ENCODE measurements at places on chromosomes 1 and 21.

DNA sequence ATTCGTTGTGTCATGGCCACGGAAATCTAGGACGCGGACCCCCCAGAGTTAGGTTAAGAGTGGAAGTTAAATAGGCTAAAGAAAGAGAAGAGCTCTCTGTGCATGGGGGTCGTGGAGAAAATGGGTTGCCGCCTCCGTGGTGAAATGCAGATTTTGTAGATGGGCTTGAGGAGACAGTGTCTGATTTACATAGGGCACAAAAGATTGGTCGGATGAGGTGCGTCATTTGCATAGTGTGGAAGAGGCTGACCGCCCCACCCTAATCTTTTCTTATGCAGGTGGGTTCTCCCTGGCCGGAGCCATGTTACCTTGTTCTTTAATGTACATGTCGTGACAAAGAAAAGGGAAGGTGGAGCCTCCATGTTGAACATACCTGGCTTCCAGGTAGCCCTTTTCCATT lies 14.3 kb upstream of the SLC5A9 start:
- no peak for DNase-seq

- DNase-seq: peak; percentile 34
Observed at GRCh38 chr1:24926563-24927249, 3.4 kb downstream of the RUNX3 start.

- no peak for DNase-seq
Observed at GRCh38 chr1:224438989-224439388, 4.4 kb upstream of the WDR26 start.

- no peak for DNase-seq
Observed at GRCh38 chr1:54926970-54927369, 40.0 kb upstream of the DHCR24 start.

DNA sequence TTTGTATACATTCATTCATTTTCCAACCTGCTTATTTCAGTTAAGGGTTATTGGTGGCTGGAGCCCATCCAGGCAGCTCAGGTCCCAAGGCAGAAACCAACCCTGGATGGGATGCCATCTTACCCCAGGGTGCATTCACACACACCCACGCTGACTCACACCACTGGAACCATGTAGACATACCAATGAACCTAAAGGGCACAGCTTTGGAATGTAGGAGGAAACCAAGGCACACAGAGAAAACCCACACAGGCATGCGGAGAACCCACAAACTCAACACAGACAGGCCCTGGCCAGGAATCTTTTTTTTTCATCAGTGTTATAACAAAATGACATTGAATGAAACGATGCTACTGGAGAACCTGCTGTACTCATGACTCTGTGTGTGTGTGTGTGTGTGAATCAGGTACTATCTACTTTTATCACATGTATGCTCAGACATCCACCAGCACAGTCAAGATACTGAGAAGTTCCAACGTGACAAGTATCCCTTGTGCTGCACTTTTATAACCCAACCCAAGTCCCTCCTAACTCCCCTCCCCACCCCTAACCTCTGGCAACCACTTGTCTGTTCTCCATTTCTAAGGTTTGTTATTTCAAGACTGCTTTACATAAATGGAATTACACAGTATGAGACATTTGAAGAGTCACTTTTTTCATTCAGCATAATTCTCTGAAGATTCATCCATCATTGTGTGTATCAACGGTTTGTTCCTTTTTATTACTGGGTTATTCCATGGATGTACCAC lies 286.8 kb upstream of the PLD5 start:
- DNase-seq: no peak
